Activated CD4-positive, alpha-beta memory T cell treated with anti-CD3 and anti-CD28 coated beads for 36 hours (primary cell): ENCODE measurements at places on chromosomes 2 and 18. TPM values are rescaled to one million over a fixed set of nuclear protein-coding genes. Genes with fewer than 3 reads are reported as not detected.

Gene PDCL3
- 45.9 TPM for total RNA-seq

Gene CD8A
- 2.7 TPM for total RNA-seq

DNA sequence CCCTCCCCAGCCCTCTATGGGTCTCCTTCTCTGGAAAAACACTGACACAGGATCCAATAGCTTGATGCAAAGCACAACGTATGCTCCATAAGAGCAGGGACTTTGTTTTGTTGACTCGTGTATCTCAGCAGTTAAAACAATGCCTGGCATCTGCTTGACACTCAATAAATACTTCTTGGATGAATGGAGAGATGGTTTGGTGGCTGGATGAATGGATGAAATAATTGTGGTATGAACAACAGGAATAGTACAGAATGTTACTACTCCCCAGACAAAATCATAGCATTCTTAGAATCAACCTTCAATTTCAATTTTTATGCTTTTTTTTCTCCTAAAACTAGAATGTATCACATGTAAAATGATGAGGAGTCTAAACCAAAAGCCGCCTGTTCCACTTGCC is 57.4 kb downstream of the KCNE4 start:
- H3K27ac ChIP-seq, result no peak overlapping the region
- H3K4me3 ChIP-seq, result no peak overlapping the region
- no peaks in the 10 kb centered on the region for H3K36me3 ChIP-seq
- H3K4me1 ChIP-seq, result no peaks in the 10 kb centered on the region
- DNase-seq, result no peak

- peaks cover 13% of the 10 kb centered on the region for H3K4me1 ChIP-seq
- H3K4me3 ChIP-seq, result no peak overlapping the region
- no peak overlapping the region for H3K27ac ChIP-seq
Measured at GRCh38 chr18:2699001-2699400, 43.5 kb downstream of the SMCHD1 start.

Gene ZNF804A
- total RNA-seq, result not detected

Gene CCDC85A
- not detected for total RNA-seq

- H3K4me3 ChIP-seq, result no peak overlapping the region
- H3K27ac ChIP-seq, result no peak overlapping the region
- H3K27me3 ChIP-seq, result no peaks in the 10 kb centered on the region
- H3K4me1 ChIP-seq, result peaks cover 35% of the 10 kb centered on the region
- peaks cover 9% of the 10 kb centered on the region for H3K36me3 ChIP-seq
Measured at GRCh38 chr2:171411791-171412483, 21.9 kb downstream of the METTL8 start.
